Activated T-helper 2 cell treated with anti-CD3 and anti-CD28 coated beads, Interferon-gamma antibody, Interleukin-2, Interleukin-4, amounts not matched to agents 10 μg/mL and 5 μg/mL and 100 μg/mL, durations not matched to agents 14 hours and 24 hours and 36 hours (primary cell): ENCODE measurements at places on chromosomes 13 and 19. TPM values are rescaled to one million over a fixed set of nuclear protein-coding genes. Genes with fewer than 3 reads are reported as not detected.

The ATP8A2 gene
- total RNA-seq = 0.11 and 0.16 TPM in 2 replicates

The KPNA3 gene
- total RNA-seq = 46.1 and 49.0 TPM in 2 replicates

The OVOL3 gene
- total RNA-seq = not detected in 2 replicates

GRCh38 chr13:103039183-103039582 is 27.0 kb downstream of the SLC10A2 start:
- no peaks in the 10 kb centered on the region for H3K27me3 ChIP-seq
- DNase-seq = no peak
- no peaks in the 10 kb centered on the region for H3K36me3 ChIP-seq
- no peak overlapping the region for H3K27ac ChIP-seq

DNA sequence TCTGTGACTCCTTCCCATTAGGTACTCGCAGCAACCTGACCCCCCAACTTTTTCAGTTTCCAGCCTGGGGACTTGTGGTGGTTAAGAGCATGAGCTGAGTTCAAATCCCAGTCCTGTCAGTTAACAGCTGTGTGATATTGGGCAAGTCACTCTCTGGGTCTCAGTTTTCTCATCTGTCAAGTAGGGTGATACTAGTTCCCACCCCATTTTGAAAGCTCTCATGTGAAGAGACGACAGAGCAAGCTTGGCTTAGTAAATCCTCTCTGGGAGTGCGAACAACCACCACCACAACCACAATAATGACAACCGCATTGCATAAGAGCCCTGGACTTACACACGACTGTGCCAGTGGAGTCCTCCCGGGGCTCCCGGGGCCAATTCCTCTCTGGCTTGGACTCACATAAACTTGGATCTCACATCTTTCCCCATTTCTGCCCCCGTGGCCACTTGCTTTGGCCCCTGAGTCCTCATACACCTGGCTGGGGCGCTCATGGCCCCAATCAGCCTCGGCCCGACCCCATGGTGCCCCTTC is 454 bp downstream of the BLVRB start:
- H3K27ac ChIP-seq = peak overlapping the region; percentile 78
- peak overlapping the region; percentile 87 for H3K4me3 ChIP-seq
- no peak for DNase-seq
- peaks cover 21% of the 10 kb centered on the region for H3K4me1 ChIP-seq
- H3K36me3 ChIP-seq = peaks cover 5% of the 10 kb centered on the region
- H3K27me3 ChIP-seq = peaks cover 24% of the 10 kb centered on the region

- peaks cover 23% of the 10 kb centered on the region for H3K4me1 ChIP-seq
- H3K27me3 ChIP-seq = peaks cover 5% of the 10 kb centered on the region
- H3K27ac ChIP-seq = peak within 1 kb of the TSS; percentile 79
- peak within 1 kb of the TSS; percentile 84 for H3K4me3 ChIP-seq
- DNase-seq = peak; percentile 48
These were observed at the start of gene PKN1 for GRCh38 chr19:14432791-14433553. TSS of gene PKN1 (plus strand) at chr19:14433306. CDS start at chr19:14433522, 216 bp downstream.

GRCh38 chr13:110322828-110323171 is 15.7 kb downstream of the COL4A2 start:
- H3K27me3 ChIP-seq = peaks cover 38% of the 10 kb centered on the region
- H3K4me3 ChIP-seq = no peak overlapping the region
- no peak overlapping the region for H3K27ac ChIP-seq
- no peak for DNase-seq
- H3K36me3 ChIP-seq = no peaks in the 10 kb centered on the region

DNA sequence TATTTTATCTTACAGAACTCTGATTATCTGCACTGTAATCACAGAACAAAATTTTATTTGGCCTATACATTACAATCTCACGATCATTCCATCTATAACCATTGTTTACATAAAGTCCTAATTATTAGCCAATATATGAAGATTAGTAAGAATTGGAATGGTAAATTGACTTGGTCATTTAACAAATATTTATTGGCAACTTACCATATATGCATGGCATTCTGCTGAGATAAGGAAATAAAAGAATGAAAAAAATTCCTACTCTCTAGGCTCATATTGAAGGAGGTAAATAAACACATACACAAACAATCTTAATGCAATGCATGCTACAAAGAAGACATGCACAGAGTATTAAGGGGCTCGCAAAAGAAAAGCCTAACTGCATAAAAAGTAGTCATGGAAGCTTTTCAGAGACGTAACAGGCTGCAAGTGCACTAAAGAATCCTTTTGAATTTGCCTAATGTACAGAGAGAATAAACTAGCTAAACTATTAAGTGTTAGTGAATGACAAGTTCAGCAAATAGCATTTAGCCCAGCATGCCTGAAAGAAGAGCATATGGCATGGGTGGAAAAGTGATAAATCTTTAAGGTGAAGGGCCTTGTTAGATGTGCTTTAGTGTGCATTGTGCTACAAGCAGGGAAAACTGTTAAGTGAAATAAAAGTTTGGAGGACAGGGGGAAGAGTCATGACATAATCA is 1131.1 kb downstream of the PCDH9 start:
- no peak overlapping the region for H3K27ac ChIP-seq
- no peaks in the 10 kb centered on the region for H3K4me1 ChIP-seq

GRCh38 chr19:35478794-35479677 is 11.2 kb downstream of the KRTDAP start:
- no peaks in the 10 kb centered on the region for H3K36me3 ChIP-seq
- H3K4me1 ChIP-seq = no peaks in the 10 kb centered on the region
- no peak overlapping the region for H3K27ac ChIP-seq
- H3K27me3 ChIP-seq = peaks cover 7% of the 10 kb centered on the region

GRCh38 chr19:40246292-40247073 is 20.0 kb upstream of the CCNP start:
- H3K36me3 ChIP-seq = peaks cover 11% of the 10 kb centered on the region
- DNase-seq = no peak
- H3K27ac ChIP-seq = no peak overlapping the region

- no peaks in the 10 kb centered on the region for H3K27me3 ChIP-seq
- H3K36me3 ChIP-seq = no peaks in the 10 kb centered on the region
- no peaks in the 10 kb centered on the region for H3K4me1 ChIP-seq
These were observed 1516.7 kb upstream of the PCDH20 start for GRCh38 chr13:62932256-62932883.

GRCh38 chr13:29556742-29557141 is 38.7 kb downstream of the SLC7A1 start:
- DNase-seq = no peak
- peaks cover 9% of the 10 kb centered on the region for H3K4me1 ChIP-seq
- H3K27me3 ChIP-seq = no peaks in the 10 kb centered on the region
- H3K4me3 ChIP-seq = no peak overlapping the region
- H3K36me3 ChIP-seq = peaks cover 34% of the 10 kb centered on the region
